ENCODE measurements at places on chromosomes 6 and 20.

GRCh38 chr20:3239026-3239866 lies at the start of gene SLC4A11:
SLC4A11 (minus strand) TSS chr20:3239190; CDS start chr20:3239137, 53 bp downstream.
- DNase-seq: peak; percentile 63

DNA sequence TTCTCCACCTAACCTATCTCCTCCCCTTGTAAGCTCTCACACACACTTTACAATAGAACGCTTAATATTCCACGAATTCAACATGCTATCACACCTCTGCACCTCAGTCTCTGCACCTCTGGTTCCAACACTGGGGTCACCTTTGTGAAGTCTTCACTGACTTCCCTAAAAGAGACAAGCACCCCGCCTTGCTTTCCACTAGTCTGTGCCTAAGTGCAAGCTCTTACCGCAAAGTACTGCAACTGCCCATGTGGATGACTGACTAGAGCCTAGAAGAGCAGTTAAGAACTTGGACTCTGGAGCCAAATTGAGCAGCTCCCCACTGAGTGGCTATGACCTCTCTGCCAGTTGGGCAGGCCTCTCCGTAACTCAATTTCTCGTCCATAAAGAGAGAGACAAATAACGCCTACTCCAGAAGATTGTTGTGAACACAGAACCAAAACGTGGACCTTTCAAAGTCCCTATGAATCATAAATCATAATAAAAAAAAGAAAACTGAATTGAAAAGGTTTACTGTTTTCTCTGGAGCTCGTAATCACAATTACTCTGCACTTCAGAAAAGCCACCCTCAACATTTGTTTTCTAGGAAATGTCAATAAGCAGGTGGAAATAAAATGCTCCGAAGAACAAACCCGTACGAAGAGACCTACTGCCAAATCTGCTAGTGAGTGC lies 1.2 kb downstream of the IFNGR1 start:
- no peak for DNase-seq

GRCh38 chr6:31556307-31556706 lies 8.9 kb downstream of the NFKBIL1 start:
- no peak for DNase-seq

DNA sequence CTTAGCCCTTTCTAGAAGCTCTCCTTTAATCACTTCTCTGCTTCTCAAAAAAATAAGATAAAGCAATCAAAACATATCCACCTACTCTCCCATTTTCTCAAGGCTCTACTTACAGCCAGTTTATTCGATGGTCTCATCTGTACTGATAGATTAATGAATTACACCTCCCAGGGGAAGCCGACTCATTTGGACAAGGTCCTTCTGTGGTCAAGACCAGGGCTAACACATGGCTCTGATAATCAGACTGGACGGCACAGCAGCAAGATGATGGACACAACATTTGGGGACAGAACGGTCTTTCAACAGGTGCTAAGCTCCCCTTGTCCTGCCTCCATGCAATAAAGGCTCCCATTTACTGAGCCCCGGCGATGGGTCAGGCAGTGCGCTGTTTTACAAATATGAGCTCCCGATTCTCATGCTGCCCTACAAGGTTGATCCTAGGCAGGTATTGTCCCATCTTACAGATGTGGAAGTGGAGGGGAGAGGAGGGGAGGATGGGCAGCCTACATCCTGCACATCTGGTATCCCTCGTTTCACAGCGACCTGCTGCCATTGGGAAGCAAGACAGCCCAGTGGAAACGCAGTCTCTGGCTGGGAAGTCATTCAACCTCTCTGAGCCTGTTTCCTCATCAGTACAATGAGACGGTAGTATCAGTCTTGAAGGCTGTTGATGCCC lies 15.7 kb downstream of the CPNE5 start:
- no peak for DNase-seq

DNA sequence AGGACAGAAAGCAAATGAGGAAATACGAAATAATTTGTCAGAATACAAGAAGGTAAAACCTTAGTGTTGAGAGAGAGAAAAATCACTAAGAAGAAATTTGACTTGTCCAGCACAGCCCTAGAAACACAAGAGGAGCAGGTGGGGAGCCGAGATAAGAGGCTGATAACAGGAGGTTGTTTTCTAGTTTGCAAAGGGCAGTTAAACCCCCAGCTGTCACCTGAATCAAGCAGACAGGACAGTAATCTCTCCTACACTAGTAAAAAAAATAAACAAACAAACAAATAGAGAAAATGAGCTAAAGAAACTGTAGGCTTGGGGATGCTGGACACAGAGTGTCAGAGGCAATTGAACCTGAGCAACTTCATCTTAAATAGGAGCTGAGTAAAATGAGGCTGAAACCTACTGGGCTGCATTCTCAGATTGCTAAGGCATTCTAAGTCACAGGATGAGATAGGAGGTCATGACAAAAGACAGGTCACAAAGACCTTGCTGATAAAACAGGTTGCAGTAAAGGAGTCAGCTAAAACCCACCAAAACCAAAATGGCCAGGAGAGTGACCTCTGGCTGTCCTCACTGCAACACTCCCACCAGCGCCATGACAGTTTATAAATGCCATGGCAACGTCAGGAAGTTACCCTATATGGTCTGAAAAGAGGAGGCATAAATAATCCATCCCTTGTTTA lies 40.4 kb downstream of the FAM184A start:
- no peak for DNase-seq

DNA sequence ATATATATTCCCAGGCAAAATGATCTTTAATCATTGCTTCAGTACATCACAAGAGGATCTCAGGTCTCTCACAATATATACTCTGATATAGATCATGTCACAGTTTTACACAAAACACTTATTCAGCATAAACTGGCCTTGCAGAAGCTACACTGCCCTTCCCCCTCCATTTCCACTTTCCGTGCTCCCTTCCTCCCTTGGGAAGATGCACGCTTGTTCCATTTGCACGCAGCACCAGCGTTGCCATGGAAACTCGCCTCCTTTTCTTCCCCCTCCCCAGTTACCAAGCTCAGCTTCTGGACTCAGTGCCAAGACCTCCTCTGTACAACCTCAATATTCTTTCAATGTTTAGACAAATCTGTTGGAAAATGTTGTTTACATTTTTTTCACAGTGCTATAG lies 154.6 kb downstream of the RFPL4B start:
- DNase-seq: no peak

DNA sequence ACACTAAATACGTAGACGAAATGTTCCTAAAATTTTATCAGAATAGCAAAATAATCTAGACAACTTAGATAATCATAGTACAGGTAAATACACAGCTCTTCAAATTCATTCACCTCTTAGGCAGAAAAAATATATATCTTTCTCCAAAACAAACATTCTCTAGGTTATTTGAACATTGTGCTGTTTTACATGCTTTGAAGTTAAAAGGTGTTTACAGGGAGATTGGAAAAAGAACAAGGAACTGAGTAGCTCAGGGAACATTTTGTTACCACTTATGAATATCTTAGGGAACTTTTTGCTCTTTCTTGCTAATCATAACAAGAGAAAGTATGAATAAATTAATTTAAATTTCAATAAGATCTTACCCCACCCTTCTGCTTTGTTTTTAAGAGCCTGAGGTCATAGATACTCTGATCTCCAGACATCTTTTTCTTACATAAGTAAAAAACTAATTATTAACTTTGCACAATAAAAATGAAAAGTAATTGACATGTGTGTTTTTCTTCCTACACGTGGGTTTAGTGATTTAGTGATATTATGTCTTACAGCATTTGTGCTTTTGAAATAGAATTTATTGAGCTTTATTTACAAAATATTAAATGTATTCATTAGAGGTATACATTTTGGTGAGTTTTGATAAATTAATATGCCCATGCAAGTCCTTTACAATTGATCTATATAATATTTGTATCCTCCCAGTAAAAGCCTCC lies 1141.4 kb upstream of the EYS start:
- no peak for DNase-seq

DNA sequence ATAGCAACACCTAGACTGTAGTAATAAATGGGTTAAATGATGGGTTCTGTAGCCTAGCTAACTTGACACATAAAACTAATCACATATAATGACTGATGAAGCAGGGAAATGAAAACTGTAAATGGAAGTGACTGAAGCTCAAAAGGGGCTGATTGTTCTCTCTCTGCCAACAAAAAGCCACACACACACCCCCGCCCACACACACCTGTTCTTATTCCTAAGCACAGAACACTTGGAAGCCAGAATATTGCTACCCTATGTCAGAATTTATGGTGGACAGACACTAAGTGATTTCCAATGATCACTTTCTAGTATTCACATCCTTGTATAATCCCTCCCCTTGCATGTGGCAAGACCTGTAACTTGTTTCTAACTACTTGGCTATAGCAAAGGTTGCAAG lies 603.5 kb downstream of the UTRN start:
- DNase-seq: no peak

DNA sequence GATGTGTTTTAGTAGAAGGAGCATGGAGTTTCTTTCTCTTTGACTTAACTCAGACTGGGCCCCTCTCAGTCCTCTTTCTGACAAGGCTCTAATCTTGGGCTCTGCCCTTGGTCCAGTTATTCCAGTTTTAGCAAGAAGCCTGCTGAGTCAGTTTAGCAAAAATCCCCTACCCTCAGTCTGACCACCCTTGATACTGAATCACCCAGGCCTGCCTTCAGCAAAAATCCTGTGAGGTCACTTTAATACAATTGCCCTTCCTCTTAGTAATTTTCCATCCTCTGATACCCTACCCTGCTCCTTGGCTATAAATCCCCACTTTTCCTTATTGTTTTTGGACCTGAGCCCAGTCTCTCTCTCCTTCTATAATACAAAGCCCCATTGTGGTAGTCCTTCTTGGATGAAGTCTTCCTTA lies 326.7 kb upstream of the NOX3 start:
- DNase-seq: no peak

DNA sequence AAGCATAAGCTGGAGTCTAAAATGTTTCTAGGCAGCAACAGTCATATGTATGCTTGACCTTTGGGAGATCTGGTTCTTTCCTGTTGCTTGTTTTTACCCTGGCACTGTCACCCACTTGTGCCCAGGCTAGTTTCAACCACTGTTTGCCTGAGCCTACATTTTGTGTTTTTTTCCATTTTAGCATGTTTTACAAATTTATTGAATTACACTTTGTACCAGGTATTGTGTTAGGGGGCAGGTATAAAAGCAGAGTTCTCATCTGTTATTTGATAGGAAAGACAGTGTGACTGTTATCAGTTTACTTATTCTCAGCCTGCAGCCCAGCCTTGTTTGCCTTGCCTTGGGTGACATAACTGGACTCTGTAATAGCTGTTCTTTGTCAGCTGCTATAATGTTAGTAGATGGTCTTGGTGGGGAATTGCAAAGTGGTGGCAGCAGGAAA lies 147.0 kb downstream of the CDKAL1 start:
- no peak for DNase-seq

- peak; percentile 34 for DNase-seq
Measured at GRCh38 chr6:129280749-129281148, 397.8 kb downstream of the LAMA2 start.

DNA sequence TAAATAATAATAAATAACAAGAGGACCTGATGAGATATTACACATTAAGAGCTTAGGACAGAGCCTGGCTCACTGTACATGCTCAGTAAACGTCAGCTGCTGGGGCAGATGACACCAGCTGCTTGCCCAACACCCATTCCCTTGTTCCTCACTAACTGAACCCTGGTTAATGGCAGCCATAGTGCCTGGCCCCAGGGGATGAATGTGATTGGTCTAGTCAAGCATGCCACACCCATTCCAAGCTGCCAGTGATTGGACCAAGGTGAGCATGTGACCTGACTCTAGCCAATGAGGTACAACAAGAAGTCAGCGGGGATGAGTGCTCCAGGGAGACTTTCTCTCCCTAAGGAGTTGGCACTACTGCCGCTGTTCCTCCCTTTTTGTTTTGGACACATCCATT lies 85.1 kb upstream of the PTPN1 start:
- DNase-seq: no peak

DNA sequence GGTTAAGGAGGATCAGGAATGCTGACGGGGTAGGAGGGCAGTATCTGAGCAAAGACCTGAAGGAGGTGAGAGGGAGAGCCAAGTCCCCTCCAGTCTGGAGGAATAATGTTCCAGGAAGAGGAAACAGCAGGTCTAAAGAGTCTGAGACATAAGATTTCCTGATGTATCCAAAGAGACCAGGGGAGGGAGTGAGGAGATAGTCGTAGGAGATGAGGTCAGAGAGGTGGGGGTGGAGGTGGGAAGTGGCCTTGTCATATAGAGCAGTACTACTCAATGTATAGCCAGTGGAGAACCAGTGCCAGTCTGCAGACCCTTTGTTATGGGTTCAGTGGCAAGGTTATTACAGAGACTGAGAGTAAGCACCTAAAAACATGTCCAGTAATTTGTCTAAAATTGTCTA lies 130.6 kb downstream of the COL9A1 start:
- no peak for DNase-seq

GRCh38 chr6:148818939-148819575 lies 72.2 kb downstream of the UST start:
- no peak for DNase-seq

DNA sequence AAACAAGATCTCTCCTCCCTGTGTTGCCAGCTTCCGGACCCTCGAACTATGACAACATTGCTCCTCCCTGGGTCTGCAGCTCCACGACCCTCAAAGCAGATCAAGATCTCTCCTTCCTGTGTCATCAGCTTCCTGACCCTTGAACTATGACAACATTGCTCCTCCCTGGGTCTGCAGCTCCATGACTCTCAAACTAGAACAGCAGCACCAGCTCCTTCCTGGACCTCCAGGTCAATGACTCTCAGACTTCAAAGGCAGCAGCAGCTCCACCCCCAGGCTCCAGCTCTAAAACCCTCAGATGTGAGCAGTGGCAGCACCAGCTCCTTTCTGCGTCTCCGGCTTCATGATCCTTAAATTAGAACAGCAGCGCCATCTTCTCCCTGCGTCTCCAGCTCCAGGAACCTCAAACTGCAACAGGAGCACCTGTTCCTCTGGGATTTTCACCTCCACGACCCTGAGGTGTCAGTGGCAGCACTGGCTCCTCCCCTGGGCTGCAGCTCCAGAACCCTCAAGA lies 341.0 kb upstream of the SULF2 start:
- no peak for DNase-seq

GRCh38 chr20:23072892-23073586 lies 13.1 kb downstream of the CD93 start:
- DNase-seq: no peak

- DNase-seq: no peak
Measured at GRCh38 chr20:49297605-49298530, 20.0 kb upstream of the ZNFX1 start.

DNA sequence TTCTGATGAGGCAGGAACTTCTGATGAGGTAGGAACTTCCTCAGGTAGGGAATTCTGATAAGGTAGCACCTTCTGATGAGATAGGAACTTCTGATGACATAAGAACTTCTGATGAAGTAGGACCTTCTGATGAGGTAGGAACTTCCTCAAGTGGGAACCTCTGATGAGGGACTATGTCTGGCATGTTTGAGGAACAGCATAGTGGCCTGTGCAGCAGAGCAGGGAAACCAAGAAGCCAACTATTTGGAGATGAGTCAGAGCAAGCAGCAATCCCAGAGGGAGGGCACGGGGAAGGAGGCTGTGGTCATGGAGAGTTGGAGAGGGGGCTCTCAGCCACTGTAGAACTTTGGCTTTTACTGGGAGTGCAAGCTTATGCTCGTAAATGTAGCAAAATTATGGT lies 132.4 kb downstream of the CFAP61 start:
- no peak for DNase-seq

- no peak for DNase-seq
Measured at GRCh38 chr6:12200761-12201160, 89.4 kb upstream of the EDN1 start.

Data from stimulated activated CD8-positive, alpha-beta memory T cell treated with anti-CD3 and anti-CD28 coated beads, Interleukin-4, amount 100 ng/mL, for 48 hours (primary cell).